Stimulated activated CD4-positive, alpha-beta T cell treated with anti-CD3 and anti-CD28 coated beads, TNF-alpha, amount 100 ng/mL, for 24 hours (primary cell): ENCODE measurements at places on chromosomes 12 and 14.

DNA sequence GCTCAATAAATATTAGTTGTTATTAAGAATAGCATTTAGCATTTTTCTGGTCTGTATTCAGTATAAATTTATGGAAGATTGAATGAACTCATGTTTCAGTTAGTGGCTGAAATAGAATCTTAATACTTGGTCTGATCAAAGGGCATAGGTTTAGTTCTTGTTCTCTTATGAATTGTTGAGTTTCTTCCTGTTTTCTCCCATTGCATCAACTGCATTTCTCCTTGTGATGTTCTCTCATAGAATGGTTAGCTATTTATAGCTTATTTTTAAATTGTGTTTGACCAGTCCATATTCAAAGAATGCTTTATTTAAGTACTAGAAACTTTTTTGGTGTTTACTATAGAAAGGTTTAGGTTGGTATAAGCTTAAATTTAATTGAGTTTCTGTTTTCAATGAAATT, 29.8 kb downstream of the APAF1 start:
- DNase-seq, result no peak

- DNase-seq, result no peak
These were observed 9.6 kb downstream of the ACTN1 start for GRCh38 chr14:68969278-68970033.

DNA sequence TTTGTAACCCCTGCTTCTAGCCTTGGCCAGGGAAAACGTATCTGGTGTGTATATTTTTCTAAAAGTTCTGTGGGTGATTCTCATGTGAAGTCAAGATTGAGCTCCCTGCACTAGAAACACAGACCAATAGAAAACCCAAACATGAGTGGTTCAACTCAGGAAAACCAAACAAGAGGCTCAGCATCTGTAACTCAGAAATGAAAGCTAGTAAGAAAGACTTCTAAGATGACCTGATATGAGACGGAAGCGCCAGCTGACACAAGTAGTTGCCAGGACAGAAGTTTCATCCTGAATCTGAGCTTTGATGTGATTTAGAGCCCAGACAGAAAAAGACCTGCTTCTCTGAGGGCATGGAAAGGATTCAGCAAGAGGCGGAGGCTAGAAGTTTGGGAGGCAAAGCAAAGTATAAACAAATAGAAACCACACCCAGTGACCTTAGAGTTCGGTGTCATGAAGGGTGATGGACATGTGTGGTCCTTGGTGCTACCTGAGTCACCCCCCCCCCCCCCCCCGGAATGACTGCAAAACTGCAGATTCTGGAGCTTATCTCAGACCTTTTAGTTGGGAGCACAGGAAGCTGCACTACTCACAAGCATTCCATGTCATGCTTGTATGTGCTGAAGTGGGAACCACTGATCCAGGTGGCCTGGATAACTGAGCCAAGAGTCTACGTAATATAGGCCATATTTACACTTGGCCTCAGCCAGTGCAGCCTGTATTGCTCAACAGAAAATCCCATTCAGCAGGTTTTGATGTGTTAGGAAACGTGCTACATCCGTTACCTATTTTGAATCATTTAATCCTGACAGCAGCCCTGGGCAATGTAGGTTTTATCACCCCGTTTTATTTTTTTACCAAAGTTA, 191.3 kb downstream of the ANO6 start:
- no peak for DNase-seq

DNA sequence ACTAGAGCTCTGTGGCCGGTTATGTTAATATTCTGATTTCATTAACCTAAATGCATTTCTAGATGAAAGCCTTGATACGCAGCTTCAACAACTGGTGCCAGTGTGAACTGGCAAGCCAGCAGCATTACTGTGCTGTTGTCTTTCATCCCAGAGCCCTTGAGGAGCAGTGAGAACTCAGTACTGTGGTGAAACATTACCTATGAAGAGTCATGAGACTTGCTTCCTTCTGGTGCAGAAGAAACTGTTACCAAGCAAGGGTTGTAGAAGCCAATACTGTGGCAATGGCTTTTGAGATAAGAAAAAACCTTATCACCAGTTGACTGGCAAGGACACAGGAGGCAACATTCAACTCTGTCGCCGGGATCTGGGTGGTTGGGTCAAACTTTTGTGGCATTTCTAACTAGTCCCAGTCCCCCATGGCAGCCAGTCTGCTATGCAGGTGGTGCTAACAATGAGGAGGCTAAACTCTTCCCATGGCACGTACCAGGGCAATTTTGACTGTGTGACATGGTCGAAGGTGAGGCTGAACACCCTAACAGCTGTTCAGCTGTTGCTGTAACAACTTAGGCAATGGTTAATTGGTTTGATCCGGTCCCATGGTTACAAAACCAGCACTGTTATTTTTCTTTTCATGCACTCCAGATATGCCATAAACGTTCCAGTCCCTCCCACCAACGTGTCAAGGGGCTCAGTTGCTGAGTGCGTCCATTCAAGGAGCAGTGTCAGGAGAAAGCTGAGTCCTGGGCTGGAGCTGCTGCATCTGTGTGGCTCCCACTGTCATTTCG, 12.6 kb upstream of the LGALS3 start:
- no peak for DNase-seq

GRCh38 chr12:1444142-1444516, 150.3 kb downstream of the FBXL14 start:
- DNase-seq, result no peak

DNA sequence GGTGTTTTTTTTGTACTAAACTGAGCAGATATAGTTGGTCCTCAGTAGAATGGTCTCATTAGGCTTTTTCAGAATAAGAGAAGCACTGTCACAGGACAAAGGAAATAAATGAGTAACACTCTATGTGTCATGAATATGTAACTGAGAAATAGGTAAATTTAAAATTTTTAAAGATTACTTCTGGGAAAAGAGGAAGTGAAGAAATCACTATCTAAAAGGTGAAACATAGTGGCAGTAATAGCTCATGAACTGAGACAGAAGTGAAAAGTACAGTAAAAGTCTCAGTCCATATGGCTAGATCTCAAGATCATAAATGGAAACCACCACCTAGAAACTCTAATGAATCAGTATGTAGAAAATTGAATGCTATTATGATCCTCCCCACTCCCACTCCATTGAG, 89.3 kb upstream of the TTC7B start:
- DNase-seq, result no peak

- no peak for DNase-seq
These were observed 4.0 kb downstream of the SIX1 start for GRCh38 chr14:60645126-60645741.

DNA sequence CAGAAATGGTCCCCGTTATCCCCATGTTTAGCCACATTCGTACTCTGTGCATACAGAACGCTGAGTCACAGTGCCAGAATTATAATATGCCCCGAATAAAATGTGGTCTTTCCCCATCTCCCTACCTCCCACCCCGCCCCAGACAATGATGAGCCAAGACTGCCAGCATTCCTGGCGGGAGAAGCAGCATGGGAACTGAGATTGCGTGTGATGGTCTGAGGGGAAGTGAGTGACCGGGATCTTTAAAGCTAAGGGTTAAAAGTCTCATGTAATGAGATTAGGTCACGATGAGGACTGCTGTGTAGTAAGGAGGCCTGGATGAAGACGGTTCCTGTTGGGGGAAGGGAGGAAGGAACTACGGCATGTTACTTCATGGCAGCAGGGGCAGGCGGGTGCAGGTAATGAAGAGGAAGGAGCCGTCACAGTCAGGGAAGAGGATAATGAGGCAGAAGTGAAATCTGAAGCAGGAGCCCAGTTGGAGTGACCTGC, 243.3 kb upstream of the FKBP4 start:
- no peak for DNase-seq
